ENCODE measurements at places on chromosomes 11 and 22.

DNA sequence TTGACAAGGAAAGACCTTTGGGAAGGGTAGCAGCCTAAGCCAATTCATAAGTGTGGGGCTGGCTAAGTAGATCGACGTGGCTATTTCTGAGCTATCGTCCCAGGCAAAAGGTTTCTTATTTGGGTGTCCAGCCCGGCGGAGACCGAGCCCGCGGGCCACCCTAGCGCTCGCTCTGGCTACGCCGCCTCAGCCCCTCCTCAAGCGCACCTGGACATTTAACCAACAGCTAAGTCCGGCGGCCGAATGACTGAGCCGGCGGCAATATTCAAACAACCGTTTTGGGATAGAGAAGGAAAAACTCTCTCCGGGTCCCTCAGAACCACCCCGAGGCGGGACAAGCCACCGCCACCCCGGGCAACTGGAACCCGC, 457 bp downstream of the RNF141 start:
- peaks cover 4% of the 10 kb centered on the region for H3K36me3 ChIP-seq
- no peak for DNase-seq
- H3K4me1 ChIP-seq, result peaks cover 29% of the 10 kb centered on the region
- H3K4me3 ChIP-seq, result peak overlapping the region; percentile 91
- H3K27me3 ChIP-seq, result no peaks in the 10 kb centered on the region
- H3K27ac ChIP-seq, result peak overlapping the region; percentile 83

GRCh38 chr22:27443306-27443705, 358.2 kb downstream of the MN1 start:
- H3K27ac ChIP-seq, result no peak overlapping the region
- H3K4me3 ChIP-seq, result no peak overlapping the region

GRCh38 chr22:36463783-36464184, 17.7 kb downstream of the TXN2 start:
- DNase-seq, result no peak
- peaks cover 35% of the 10 kb centered on the region for H3K36me3 ChIP-seq
- no peaks in the 10 kb centered on the region for H3K27me3 ChIP-seq
- no peak overlapping the region for H3K27ac ChIP-seq
- no peak overlapping the region for H3K4me3 ChIP-seq
- H3K4me1 ChIP-seq, result peaks cover 23% of the 10 kb centered on the region

DNA sequence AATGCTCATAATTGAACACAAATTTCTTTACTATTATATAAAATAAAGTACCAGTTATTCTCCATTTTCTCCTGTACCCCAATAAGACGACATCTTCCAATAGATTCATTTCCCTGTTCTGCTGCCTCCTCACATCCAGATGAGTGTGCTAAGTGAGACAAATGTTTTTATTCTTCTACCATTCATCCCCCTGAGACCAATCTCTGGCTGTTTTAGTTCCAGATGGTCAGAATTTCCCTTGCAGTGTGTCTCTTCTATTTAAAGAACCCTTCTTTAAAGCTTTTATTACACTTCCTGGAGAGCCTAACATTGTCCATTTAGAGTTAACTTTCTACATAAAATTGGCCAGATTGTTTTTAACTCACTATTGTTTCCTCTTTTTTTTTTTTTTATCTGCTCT, 41.2 kb upstream of the GLYATL1 start:
- no peak overlapping the region for H3K27ac ChIP-seq
- DNase-seq, result no peak

DNA sequence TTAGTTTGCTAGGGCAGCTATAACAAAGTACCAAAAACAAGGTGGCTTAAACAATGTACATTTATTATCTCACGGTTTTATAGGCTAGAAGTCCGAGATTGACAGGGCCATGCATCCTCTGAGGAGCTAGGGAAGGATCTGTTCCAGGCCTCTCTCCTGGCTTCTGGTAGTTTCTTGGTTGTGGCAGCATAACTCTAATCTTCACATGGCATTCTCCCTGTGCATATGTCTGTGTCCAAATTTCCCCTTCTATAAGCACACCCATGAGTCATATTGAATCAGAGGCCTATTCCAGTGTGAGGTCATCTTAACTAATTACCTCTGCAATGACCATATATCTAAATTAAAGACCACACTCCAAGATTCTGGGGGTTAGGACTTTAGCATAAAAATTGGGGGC, 31.3 kb upstream of the MMP13 start:
- no peak for DNase-seq
- H3K4me3 ChIP-seq, result no peak overlapping the region
- no peaks in the 10 kb centered on the region for H3K36me3 ChIP-seq
- H3K27ac ChIP-seq, result no peak overlapping the region
- H3K4me1 ChIP-seq, result no peaks in the 10 kb centered on the region
- H3K27me3 ChIP-seq, result peaks cover 21% of the 10 kb centered on the region

- H3K4me1 ChIP-seq, result peaks cover 9% of the 10 kb centered on the region
- DNase-seq, result no peak
- peaks cover 5% of the 10 kb centered on the region for H3K36me3 ChIP-seq
- no peak overlapping the region for H3K4me3 ChIP-seq
- no peaks in the 10 kb centered on the region for H3K27me3 ChIP-seq
Observed at GRCh38 chr11:66739983-66740382, 11.0 kb upstream of the SPTBN2 start.

DNA sequence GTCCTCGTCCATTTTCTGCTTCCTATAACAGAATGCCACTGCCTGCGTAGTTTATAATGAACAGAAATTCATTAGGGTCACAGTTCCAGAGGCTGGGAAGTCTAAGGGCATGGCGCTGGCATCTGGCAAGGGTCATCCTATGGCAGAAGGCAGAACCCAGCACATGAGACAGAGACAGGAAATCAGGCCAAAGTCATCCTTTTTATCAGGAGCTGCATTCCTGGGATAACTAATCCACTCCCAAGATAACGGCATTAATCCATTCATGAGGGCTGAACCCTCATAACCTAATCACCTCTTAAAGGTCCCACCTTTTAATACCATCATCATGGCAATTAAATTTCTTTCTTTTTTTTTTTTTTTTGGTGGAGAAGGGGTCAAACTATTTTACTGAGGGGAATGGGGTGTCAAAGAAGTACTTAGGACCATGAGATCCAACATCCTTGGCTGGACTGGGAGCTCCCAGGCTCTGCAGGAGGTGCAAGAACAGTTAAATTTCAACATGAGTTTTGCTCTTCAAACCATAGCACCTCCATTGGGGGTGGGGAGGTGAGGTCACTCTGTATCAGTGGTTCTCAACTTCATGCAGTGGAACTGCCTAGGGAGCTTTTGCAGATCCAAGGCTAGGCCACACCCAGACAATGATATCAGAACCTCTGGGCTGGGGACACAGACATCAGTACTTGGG, 4.4 kb downstream of the TMEM109 start:
- no peak overlapping the region for H3K27ac ChIP-seq
- peaks cover 2% of the 10 kb centered on the region for H3K27me3 ChIP-seq

DNA sequence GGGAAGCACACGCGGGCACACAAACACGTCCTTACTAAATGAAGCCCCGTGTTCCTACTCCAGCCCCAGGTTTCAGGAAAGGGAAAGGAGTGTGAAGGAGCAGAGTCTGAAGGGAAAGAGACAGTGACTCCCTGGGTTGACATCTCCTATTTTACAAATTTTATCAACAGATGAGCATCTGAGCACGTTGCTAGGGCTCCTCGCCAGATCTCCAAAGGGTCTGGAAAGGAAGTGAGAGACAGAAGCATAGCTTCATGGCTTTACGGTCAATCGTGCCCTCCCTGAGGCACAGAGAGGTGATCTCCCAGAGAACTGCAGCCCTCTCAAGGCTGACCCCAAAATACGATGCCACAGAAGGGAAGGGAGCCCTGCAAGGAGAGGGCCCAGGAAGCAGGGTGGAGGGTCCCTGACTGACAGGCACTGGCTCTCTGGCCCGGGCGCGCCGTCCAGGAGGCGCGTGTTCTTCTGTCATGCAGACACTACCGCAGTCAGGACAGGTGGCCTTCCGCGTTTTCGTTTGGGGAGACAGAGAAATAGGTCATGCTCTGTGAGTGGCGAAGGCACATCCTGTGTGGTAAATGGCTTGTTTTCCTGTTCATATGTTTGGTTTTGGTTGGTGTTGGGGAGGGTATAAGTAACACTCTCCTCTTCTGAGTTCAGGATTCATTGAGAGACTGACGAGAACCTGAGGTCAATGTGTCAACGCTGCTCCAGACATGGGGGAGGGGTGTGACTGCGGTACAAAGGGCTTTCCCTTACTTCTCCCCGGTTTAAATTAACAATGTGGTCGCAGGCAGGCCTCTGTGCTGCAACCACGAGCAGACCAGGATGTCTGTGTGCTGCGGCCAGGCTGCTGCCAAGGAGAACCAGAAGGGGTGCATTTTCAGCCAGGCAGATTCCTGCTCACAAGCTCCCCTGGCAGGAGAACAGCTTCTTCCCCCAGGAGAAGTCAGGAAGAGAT, 813.3 kb downstream of the OPCML start:
- H3K27ac ChIP-seq, result peak overlapping the region; percentile 17
- peak; percentile 46 for DNase-seq
- H3K4me1 ChIP-seq, result peaks cover 28% of the 10 kb centered on the region
- H3K27me3 ChIP-seq, result no peaks in the 10 kb centered on the region
- H3K36me3 ChIP-seq, result no peaks in the 10 kb centered on the region

DNA sequence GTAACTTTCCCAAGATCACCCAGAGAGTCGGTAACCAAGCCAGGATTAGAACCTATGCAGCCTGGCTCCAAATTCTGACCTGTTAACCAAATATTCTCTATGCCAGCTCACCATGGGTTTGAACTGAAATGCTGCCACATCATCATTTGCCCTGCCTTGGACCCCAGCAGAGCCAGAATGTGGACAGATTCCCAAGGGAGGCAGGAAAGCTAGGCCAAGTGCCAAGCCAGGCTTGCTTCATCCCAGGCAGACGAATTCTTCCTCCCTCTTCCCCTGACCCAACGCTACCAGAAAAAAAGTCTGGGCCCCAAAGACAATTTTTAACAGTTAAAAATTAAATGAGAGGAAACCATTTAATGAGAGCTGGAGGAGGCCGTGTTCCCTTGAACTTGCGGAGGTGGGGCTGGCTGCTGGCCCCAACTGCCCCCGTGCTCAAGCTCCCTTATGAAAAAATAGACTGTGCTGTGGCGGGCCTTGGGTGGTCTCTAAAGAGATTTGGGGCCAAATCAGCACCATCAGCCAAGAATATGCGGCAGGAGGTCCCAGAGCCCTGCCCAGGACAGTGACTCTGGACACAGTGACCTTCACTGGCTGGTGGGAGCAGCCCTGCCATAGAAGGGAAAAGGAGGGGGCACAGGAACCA, 184.1 kb upstream of the SYT13 start:
- H3K4me3 ChIP-seq, result no peak overlapping the region
- DNase-seq, result no peak
- no peak overlapping the region for H3K27ac ChIP-seq
- H3K4me1 ChIP-seq, result no peaks in the 10 kb centered on the region

GRCh38 chr11:117613521-117613920, 183.5 kb downstream of the DSCAML1 start:
- H3K4me1 ChIP-seq, result peaks cover 10% of the 10 kb centered on the region
- H3K27ac ChIP-seq, result no peak overlapping the region
- H3K36me3 ChIP-seq, result no peaks in the 10 kb centered on the region
- no peak overlapping the region for H3K4me3 ChIP-seq

GRCh38 chr11:128626913-128627665, 39.7 kb upstream of the ETS1 start:
- H3K4me1 ChIP-seq, result peaks cover 97% of the 10 kb centered on the region
- no peak for DNase-seq
- no peaks in the 10 kb centered on the region for H3K27me3 ChIP-seq
- H3K27ac ChIP-seq, result peak overlapping the region; percentile 95
- no peak overlapping the region for H3K4me3 ChIP-seq

GRCh38 chr11:77049026-77049425, 14.8 kb downstream of the B3GNT6 start:
- H3K27ac ChIP-seq, result no peak overlapping the region
- H3K36me3 ChIP-seq, result no peaks in the 10 kb centered on the region

DNA sequence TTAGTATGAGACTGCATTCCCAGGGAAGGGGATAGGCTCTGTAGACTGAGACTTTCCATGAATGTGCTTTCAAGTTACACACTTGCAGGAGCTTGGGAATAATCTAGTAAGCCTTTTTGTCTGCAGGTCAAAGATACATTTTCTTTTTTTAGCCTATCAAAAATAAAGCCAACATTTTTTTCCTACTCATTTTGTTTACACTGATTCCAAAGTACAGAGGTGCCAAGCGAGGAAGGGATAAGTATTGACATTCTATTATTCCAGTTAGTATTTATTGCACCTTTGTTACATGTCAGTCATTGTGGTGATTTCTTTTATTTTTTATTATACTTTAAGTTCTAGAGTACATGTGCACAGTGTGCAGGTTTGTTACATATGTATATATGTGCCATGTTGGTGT, 413.0 kb upstream of the CHORDC1 start:
- no peaks in the 10 kb centered on the region for H3K36me3 ChIP-seq
- no peak overlapping the region for H3K27ac ChIP-seq
- no peak overlapping the region for H3K4me3 ChIP-seq
- no peaks in the 10 kb centered on the region for H3K27me3 ChIP-seq
- no peaks in the 10 kb centered on the region for H3K4me1 ChIP-seq
- no peak for DNase-seq

GRCh38 chr11:111205632-111206385, 39.7 kb upstream of the POU2AF2 start:
- no peak overlapping the region for H3K27ac ChIP-seq
- H3K4me3 ChIP-seq, result no peak overlapping the region
- DNase-seq, result no peak
- no peaks in the 10 kb centered on the region for H3K36me3 ChIP-seq
- peaks cover 5% of the 10 kb centered on the region for H3K27me3 ChIP-seq

GRCh38 chr11:95698676-95699557, 90.7 kb downstream of the FAM76B start:
- DNase-seq, result no peak
- H3K27me3 ChIP-seq, result no peaks in the 10 kb centered on the region
- peak overlapping the region; percentile 95 for H3K27ac ChIP-seq
- peaks cover 68% of the 10 kb centered on the region for H3K4me1 ChIP-seq
- peak overlapping the region; percentile 65 for H3K4me3 ChIP-seq
- H3K36me3 ChIP-seq, result peaks cover 13% of the 10 kb centered on the region

DNA sequence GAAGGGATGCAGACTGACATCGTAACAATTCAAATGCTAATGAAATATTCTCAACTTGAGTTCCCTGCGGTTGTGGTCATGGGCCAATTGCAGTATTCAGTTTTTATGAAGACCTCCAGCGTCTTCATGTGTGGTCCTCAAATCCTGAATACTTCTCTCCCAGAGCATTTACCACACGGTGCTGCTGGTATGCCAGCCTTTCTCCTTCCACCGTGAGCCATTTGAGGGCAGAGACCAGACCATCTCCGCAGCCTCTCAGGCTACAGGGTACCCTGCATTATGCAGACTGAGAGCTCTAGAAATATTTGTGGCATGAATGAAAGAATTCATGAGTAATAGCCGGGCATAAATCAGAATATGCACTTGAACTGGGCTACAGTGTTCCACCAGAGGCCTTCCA, 289.7 kb downstream of the ST3GAL4 start:
- H3K4me1 ChIP-seq, result no peaks in the 10 kb centered on the region
- DNase-seq, result no peak
- no peak overlapping the region for H3K4me3 ChIP-seq
- H3K36me3 ChIP-seq, result no peaks in the 10 kb centered on the region

GRCh38 chr11:44725757-44726282, 942 bp upstream of the TSPAN18 start:
- no peak for DNase-seq
- H3K4me3 ChIP-seq, result peak overlapping the region; percentile 72
- peaks cover 16% of the 10 kb centered on the region for H3K27me3 ChIP-seq
- H3K4me1 ChIP-seq, result peaks cover 39% of the 10 kb centered on the region

GRCh38 chr11:111376181-111376871, 2.7 kb downstream of the POU2AF1 start:
- peak overlapping the region; percentile 98 for H3K27ac ChIP-seq
- no peak for DNase-seq
- H3K4me3 ChIP-seq, result peak overlapping the region; percentile 12
- H3K27me3 ChIP-seq, result no peaks in the 10 kb centered on the region
- peaks cover 87% of the 10 kb centered on the region for H3K4me1 ChIP-seq

All from activated T-cell treated with anti-CD3 and anti-CD28 coated beads, Interleukin-2, amount 50 U/mL, for 24 hours (primary cell).